ENCODE measurements at places on chromosomes 2 and 18.

DNA sequence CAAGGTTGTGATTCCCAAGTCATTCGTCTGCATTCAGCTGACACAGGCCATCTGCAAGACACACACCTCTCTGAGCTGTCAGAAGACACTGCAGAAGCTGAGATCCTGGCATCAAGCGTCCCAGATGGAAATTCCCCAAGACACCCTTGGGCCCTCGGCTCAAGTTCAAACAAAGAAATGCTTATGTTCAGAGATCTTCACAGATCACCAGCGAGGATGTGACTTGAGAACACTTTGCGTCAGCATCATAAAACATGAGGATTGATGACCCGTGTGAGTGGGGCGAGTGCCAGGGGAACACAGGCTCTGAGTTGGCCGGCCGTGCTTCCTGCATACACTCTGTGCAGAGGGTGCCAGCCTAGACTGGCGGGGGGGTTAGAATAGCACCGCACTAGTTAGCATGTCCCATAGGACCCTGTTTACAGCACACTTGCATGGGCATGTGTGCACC is 36.8 kb downstream of the KCNIP3 start:
- no peak for DNase-seq

GRCh38 chr2:214019229-214019972 is 391.5 kb upstream of the VWC2L start:
- no peak for DNase-seq

- no peak for DNase-seq
These were observed 6.7 kb downstream of the ZNF407 start for GRCh38 chr18:74604361-74604760.

DNA sequence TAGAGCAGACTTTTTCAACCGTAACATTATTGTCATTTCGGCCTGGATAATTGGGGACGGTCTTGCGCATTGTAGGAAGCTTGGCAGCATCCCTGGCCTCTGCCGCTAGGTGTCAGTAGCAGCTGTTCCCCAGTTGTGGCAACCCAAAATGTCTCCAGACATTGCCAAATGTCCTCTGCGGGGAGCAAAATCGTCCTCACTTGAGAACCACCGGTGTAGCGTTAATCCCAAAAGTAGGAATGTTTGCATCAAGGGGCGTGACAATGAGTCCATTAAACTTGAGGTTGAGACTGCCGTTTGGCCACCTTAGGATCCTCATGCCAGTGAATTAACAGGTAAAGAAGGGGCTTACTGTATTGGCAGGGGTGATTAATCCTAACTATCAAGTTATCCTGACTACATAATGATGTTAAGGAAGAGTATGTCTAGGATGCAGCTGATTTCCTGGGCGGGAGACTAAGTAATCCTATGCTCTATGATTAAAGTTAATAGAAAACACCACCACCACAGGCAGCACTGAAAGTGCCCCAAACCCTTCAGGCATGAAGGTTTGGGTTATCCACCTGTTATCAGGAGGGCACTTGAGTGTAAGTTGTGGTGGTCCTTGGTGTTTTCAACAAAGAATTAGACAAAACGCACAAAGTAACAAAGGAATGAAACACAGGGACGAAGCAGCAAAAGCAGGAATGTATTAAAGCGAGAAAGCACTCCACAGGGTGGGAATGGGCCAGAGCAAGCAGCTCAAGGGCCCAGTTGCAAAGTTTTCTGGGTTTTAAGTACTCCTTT is 4.9 kb upstream of the ZC3H8 start:
- DNase-seq: peak; percentile 91

GRCh38 chr2:126858013-126858412 is 40.7 kb upstream of the TEX51 start:
- no peak for DNase-seq

Data from OCI-M1 (cell line).